ENCODE measurements at places on chromosomes 5 and 9.

DNA sequence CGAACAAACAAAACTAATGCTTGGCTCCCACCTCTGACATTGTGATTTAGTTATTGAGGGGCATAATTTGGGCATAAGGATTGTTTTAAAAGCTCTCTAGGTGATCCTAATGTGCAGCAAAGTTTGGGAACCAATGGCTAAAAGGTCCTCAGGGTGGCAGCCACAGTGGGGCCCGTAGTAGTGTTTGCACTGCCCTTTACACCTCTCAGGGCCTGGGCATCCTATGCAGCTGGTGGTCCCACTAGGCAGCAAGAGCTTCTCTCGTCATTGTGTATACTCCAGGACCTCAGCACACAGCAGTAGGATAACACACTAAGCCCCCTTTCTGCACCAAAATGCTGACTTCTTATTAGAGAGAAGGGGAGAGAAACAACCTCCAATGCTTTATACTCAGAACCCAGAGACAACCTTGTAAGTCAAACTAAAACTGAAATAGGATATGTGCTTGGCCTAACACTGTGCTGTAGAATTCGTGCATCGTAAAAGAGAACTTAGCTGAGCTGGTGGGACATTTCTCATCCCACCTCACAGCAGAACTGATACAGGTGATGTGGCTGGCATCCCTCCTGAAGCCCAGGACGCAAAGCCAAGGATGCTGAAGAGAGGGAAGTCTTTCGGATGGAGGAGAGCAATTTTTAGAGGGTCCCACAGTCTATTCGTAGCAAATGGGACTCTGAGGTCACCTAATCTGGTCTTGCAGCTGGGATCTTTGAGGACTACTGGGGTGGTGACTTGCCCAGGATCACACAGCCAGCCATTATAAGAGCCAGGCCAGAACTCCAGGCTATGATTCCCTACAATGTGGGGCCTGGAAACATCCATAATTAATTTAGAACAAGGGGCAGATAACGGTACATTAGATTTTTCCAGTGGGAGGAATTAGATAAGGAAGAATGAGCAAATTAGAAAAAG is 1.2 kb downstream of the GLRX start:
- DNase-seq: no peak

- DNase-seq: no peak
Measured at GRCh38 chr5:150411245-150411979, 1.3 kb downstream of the CD74 start.

DNA sequence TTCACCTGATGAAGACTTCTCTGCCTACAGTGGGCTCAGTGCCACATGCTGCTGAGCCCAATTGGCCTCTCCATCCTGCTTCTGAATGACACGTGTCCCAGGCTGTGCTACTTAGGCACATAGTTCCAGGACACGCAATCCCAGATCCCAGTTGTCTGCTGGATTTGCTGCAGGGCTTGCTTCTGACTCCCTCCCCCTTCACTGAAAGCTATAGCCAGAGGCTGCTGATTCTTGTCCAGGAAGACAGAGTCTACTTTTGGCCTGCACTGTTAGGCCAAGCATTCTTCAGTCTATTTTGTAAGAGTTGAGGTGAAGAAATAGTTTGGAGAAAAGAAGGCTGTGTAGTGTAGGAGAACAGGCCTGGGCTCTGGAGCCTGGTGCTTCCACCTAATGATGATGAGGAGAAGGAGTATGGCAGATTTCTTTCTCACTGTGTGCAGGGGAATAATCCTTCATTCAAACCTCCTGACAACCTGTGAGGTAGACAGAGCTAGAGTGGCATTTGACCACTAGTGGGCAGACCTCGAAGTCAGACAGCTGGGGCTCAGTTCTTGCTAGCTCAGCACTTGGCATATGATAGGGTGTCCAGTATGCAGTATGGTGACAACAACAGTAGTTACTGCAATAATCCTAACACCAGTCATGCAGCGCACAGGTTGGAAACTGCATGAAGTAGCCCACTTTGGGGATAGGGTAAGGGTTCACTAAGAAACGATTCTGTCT is 19.5 kb upstream of the ASPN start:
- DNase-seq: no peak

DNA sequence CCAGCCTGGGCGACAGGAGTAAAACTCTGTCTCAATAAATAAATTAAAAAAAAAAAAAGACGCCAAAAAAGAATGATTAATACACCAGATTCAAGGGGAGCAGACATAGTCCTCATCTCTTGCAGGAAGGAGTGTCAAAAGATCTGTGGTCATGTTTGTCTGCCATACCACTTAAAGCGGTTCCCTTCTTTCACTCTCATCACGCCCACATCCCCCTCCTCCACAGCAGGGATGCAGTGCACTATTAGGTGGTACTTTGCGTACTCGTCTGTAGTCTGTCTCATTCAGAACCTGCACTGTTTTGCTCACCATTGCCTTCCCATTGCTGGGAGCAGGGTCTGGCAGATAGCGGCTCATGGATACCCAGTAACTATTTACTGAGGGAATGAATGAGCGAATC is 11.2 kb downstream of the CDHR2 start:
- no peak for DNase-seq

DNA sequence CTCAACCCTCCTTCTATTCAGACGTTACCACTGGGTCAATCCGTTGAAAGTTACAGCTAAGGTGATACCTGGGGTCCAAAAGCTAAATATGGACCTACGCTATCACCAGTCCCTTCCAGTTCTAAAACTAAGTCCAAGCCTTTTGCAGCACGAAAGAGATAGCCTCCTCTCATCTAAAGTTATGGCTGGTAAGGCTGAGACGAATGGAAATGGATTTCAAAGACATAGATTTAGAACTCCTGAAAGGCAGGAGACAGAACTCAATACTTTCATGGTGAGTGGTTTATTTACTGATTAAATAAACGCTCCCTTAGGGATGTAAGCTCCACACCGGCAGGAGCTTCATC is 751 bp upstream of the RIC1 start:
- DNase-seq: no peak

DNA sequence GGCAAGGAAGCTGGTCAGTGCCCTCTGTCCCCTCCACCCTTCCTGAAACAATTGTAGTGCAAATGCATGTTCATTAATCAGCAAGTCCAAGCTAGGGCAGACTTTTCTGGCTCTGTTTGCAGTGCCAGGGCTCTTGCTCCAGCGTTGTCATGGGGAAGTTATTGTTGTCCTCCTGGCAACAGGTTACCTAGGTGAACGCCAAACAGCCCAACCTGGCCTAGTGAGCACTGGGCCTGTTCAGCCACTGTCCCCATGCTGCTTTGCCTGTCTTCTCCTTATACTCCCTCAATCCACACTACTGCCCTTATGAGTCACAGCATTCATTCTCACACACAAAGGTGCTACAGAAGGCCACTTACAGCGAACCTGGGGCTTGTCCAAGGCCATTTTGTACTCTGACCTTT is 34.5 kb upstream of the GLIS3 start:
- peak; percentile 45 for DNase-seq

GRCh38 chr9:103242025-103242424 is 246.9 kb downstream of the CYLC2 start:
- DNase-seq: no peak

DNA sequence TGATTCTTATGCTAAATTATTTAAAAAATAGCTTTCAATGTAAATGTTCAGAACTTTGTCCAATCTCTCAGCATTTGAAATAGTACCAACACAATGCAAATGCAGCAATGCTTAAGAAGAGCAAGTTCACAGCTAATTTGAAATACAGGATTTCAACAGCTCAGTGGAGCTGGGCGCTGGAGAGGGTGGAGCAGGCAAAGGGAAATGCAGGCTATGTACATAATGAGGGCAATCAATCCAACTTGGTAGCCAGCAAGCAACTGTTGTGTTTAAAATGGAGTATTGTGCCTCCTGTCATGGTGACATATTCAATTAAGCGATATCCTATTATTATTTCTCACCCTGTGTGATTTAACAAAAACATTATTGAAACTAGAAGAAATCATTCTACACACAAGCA is 568.8 kb downstream of the PSAT1 start:
- no peak for DNase-seq
